Activated CD4-positive, alpha-beta memory T cell treated with anti-CD3 and anti-CD28 coated beads for 36 hours (primary cell): ENCODE measurements at places on chromosomes 12 and 14. TPM values are rescaled to one million over a fixed set of nuclear protein-coding genes. Genes with fewer than 3 reads are reported as not detected.

Gene GARIN6
- not detected for total RNA-seq

GRCh38 chr12:111178181-111179081 is 190.5 kb downstream of the PHETA1 start:
- no peak overlapping the region for H3K4me3 ChIP-seq
- DNase-seq, result no peak
- no peaks in the 10 kb centered on the region for H3K36me3 ChIP-seq
- peaks cover 46% of the 10 kb centered on the region for H3K27me3 ChIP-seq
- H3K27ac ChIP-seq, result no peak overlapping the region
- H3K4me1 ChIP-seq, result no peaks in the 10 kb centered on the region

DNA sequence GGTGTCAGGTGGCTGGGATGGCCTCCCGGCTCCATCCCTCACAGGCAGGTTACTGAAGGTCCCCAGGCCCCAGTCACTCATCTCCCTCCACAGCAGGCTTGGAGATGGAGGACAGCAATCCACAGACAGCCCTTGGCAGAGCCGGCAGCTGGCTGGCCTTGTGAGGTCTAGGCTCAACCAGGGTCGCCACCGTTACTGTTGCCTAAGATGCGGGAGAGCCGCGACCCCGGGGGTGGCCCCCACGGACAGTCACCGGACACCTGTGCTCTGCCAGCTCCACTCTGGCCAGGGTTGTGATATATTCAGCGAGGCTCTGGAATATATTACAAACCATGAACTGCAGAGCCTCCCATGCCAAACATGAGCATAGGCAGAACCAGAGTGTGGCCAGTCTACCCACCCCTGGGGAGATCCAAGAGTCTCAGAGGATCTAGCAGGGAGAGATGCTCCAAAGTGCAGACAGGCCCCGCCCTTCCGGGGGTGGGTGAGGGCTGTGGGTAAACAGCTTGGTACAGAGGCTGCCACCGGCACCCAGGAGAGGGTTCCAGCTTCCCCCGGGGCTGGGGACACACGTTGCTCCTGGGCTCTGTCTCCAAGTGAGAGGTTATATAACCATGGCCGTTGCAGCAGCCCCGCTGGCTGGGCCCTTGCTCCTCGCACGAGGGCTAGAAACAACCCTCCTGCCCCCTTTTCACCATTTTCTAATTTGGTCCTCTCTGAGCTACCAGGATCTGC is 55.9 kb upstream of the DIO3 start:
- H3K4me3 ChIP-seq, result no peak overlapping the region
- H3K27me3 ChIP-seq, result peaks cover 4% of the 10 kb centered on the region
- no peaks in the 10 kb centered on the region for H3K36me3 ChIP-seq
- H3K27ac ChIP-seq, result no peak overlapping the region
- peak; percentile 4 for DNase-seq

Gene ADAM21
- 0.14 TPM for total RNA-seq

Gene MAPK1IP1L
- total RNA-seq, result 89.1 TPM

Gene MAP1LC3B2
- 1.2 TPM for total RNA-seq

Gene SLCO1A2
- not detected for total RNA-seq
